ENCODE measurements at places on chromosomes 6 and 20.

GRCh38 chr6:28496099-28496779 is 19.4 kb downstream of the GPX6 start:
- DNase-seq, result no peak

DNA sequence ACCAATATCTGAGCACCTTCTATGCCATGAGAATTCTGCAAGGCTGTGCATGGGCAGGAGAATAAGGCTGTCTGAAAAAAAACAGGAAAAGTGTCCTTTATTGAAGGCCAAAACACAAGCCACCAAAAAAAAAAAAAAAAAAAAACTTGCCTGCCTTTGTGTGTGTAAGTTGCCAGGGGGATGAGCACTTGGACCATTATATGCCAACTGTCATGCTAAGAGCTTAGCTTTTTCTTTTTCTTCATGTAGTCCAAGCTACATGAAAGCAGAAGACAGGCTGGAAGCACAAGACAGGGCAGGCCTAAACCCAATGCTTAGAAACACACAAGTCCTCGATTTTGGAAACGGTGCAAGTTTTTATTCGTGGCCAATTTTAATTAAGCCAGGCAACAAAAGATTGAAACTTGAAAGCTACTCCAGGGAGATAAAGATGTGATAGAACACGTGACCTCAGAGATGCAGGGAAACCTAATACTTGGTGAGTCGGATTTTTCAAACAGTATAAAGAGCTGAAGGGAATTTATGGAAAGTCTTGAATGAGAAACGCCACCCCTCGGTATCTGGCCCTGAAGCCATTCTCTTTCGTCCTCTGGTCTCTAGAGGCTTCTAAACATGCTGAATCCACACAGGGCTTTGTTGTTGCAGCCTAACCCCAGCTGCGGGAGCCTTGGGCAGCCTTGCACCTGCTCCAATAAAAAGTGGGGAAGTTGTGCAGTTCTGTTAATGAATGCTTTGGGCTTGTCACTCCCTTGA is 8.6 kb downstream of the BMP7 start:
- DNase-seq, result no peak

DNA sequence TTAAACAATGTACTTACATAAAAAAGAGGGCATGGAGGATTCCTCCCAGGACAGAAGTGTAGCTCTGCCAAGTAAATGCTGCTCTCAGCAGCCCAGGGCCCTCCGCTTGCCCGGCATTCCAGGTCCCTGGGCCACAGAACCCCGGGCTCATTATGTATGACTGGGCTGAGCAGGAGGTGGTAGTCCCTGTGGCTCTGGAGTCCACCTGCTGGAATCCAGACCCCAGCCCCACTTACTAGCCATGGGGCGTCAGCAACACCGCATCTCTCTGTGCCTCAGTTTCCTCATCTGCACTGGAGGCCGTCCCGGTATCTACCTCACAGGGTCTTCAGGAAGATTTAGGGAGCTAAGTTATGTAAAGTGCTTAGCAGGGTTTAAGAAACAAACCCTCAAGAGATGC is 55.4 kb downstream of the PSMG4 start:
- DNase-seq, result no peak

GRCh38 chr6:32906539-32906938 is 34.3 kb downstream of the HLA-DMB start:
- no peak for DNase-seq

All from stimulated activated naive B cell treated with anti-CD40 and anti-IgM and Interleukin-4, amounts not matched to agents 10 μg/mL and 1 μg/mL and 100 μg/mL, for 72 hours (primary cell).